ENCODE measurements at places on chromosomes 1 and 21.

GRCh38 chr21:8998946-8999681, 1522.3 kb upstream of the TPTE start:
- DNase-seq = no peak

DNA sequence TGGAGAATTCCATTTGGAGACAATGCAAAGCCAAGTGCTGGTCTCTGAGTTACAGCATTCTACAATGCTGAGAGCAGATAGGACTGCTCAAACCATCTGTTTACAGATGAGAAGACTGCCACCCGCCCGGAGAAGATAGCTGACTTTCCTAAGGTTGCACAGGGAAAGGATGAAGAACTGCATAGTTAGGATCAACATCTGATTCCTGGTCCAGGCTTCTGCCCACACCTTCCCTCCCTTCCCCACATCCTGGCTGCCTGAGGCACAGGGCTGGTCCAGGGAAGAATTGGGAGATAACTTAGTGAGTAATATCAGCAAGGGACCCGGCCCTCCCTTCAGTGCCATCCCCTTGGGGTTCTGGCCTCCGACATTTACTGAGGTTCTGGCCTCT, 2.0 kb downstream of the SERINC2 start:
- no peak for DNase-seq

GRCh38 chr1:162366149-162366548, 10.5 kb downstream of the SPATA46 start:
- no peak for DNase-seq

DNA sequence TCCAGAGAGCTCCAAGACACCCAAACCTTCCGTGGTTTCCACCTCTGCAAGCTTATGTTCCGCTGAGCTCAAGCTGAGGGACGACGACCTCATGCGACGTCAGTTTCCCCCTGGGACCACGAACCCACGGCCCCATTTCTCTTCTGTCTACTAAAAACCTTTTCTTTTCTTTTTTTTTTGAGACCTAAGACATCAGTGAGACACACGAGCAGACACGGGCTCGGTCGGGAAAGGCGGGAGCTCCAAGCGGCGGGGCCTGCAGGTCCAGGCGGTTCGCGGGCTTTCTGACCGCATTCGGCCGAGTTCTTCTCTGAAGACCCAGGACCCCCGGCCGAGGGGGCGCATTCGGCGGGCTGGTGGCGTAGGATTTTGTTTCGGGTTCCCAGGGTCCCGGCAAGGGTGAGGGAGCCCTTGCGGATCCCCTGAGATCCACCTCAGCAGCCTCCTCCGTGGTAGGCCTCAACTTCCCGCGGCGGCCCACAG, 402 bp downstream of the C21orf58 start:
- DNase-seq = no peak

- DNase-seq = no peak
These were observed 269.2 kb downstream of the NEGR1 start for GRCh38 chr1:72013161-72013560.

GRCh38 chr1:51605961-51606723, 10.8 kb upstream of the OSBPL9 start:
- DNase-seq = no peak

DNA sequence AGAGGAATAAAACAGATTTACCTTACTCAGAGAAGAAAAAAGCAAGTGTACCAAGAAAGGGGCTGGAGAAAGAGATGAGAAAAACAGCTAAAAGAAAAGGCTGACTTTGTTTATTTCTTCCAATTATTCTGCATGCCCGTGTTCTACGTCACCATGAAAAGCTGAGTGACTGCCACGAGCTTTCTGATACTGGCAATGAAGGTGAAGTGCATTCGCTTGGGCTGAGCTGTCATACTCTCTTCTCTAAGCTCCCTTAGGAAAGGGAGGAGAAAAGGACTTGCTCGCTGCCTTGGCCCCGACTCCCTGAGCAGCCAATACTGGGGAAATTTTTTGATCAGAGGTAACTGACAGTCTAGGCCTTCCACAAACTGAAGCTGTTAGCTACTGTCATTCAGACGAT, 105.4 kb downstream of the SMYD2 start:
- no peak for DNase-seq

DNA sequence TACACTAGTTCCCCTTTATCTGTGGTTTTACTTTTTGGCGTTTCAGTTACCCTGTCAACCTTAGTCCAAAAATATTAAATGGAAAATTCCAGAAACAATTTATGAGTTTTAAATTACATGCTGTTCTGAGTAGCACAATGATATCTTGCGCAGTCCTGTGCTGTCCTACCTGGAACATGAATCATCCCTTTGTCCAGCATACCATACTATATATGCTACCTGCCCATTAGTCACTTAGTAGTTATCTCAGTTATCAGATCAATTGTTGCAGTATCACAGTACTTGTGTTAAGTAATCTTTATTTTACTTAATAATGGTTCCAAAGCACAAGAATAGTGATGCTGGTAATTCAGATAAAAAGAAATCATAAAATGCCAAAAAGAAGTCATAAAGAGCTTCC, 52.7 kb downstream of the AGBL4 start:
- no peak for DNase-seq

- DNase-seq = peak; percentile 10
These were observed 456 bp upstream of the SMYD2 start for GRCh38 chr1:214280386-214281020.

GRCh38 chr1:117013309-117013858, 11.8 kb downstream of the CD101 start:
- DNase-seq = no peak

GRCh38 chr1:225114354-225114990, 185.0 kb downstream of the DNAH14 start:
- DNase-seq = no peak

GRCh38 chr1:153566414-153567371, 1.0 kb upstream of the S100A2 start:
- DNase-seq = peak; percentile 73

- DNase-seq = no peak
These were observed 14.9 kb upstream of the MACF1 start for GRCh38 chr1:39189592-39190041.

DNA sequence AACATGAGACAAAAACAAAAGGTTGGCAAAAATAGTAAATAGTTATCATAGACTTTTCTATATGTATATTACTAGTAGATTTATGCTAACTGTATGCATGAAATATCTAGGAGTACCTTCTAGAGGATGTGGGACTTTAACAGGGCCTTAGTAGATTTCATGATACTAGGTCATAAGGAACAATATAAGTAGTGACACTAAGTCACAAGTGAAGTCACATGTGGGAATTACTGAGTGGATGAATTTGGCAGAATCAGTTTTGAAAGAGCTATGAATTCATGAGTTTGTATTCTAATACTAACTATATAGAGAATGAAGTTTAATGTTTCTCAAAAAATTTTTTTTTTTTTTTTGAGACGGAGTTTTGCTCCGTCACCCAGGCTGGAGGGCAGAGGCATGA, 53.1 kb upstream of the GPR25 start:
- no peak for DNase-seq

DNA sequence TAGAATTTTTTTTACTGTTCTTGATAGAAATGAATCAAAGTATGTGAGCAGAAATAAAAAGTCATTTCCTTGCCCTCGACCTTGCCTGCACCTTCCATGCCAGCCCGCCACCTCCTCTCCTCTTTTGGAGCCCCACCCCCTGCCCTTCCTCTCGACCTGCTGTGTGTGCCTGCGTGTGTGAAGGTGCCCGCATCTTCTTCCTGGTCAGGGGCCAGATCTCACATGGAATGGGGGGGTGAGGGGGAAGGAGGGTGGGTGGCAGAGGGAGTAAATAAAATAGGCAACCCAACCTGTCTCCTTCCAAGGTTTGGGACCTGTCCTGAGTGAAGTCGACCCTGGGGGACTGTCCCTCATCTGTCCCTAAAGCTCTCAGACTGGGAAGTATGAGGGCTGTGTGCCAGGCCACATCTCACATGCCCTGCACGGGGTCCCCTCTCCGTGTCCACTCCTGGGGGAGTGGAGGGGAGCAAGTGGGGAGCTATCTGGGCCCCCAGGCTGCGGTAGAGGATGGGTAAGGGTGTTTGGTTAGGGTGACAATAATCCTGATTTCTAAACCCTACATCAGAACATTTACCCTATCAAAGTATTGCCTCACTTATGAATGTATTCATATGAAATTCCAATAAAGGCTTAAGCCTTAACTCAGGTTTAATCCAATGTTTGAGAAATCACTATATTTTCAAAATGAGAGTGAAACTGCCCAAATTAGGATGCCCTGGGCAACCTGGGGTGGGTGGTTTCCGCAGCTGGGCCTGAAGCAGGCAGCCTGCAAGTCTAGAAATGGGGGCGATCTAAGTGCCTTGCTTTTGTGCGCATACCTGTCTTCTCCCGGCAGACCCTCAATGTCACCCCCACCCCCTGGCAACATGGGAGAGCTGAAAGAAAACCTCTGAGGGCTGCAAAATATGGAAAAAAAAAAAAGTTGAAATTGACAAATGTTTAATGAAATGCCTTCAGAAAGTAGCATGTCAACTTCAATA, 15.4 kb downstream of the AMPD2 start:
- DNase-seq = no peak

- no peak for DNase-seq
These were observed 51.1 kb downstream of the HSF2BP start for GRCh38 chr21:43608225-43608624.

DNA sequence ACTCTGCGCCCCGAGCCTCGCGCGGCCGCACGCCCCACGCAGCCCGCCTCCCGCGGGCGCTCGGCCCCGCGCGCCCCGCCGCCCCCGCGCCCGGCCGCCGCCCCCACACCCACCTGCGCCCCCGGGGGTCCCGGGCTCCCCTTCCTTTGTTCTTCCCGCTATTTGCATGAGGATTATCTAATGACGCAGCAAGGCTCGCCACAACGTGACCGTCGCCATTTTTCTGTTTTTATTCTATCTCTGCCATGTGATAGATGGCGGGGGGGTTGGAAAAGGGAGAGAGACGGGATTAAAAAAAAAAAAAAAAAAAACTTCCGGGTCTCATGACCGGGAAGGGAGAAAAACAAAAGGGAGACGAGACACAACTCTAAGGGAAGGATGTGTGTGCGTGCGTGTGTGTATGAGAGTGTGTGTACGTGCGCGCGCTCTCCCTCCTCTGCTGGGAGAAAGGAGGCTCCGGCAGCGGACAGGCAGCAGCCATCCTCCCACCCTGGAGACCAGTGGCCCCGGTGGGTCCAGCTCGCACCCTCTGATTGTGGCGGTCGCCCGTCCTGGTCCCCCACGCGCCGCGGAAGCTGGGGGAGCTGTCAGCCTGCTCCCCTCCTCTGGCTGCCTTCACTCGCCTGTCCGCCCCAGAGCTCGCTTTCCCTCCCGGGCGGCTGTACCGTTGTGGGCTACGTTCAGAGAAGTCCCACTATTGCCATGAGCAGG, 80.4 kb upstream of the AK4 start:
- DNase-seq = peak; percentile 28

- no peak for DNase-seq
These were observed 203.2 kb downstream of the SETD4 start for GRCh38 chr21:35857095-35857494.

- no peak for DNase-seq
These were observed 9.8 kb downstream of the GREM2 start for GRCh38 chr1:240602189-240602588.

GRCh38 chr1:89429062-89429461, 65.2 kb downstream of the GBP6 start:
- no peak for DNase-seq

DNA sequence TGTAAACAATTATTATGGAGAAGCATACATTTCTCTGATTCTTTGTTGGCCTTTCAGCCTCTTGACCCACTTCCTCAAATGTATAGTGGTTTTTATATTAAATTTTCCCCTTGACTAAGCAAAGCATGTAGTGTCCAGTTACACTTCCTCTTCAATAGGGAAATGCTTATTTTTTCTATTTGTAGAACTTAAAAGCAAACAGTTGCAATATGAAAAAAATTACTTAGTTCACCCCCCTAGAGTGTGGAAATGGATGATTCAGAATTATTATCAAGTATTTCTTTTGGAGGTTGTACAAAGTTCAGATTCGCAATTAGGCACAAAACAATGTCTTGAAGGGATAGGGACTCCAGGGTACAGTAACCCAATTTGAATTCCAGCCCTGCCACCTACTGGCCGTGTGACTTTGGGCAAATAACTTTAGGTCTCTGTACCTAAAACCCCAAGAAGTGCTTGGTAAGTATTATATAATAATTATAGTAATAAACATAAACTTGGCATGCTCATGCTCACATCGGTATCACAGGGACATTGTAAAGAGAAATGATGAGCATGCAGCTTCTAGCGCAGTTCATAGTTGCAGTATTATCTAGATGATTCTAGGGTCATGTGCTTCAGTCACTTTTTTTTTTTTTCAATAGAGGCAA, 28.6 kb upstream of the IFNGR2 start:
- no peak for DNase-seq

DNA sequence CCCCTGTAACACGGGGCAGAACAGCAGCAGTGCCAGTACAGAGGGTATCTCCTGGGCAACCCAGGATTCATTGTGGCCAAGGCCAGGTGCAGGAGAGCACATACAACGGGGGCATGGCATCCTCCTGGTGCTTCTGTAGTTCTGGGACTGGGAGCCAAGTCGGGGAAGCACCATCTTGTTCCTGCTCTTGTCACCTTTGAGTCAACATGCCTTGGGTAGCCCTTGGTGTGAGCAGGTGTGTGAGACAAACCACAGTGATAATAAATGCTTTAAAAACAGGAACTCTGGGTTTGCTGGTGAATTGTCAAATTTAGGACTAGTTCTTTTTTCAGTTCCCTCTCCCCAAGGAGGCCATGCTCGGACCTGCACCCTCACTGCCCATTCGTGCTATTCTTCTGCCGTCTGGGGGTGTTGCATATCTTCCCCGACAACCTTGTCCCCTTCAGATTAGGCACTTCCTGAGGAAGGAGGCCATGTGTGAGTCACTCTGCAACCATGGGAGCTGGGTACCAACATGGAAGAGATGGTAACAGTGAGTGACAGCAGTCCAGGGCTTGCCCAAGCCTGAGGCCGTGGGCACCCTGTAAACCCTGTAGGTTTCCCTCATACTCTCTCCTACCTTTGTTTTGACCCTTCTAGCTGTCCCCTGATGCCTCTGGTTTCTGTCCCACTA, 150.2 kb downstream of the GRIK3 start:
- no peak for DNase-seq

DNA sequence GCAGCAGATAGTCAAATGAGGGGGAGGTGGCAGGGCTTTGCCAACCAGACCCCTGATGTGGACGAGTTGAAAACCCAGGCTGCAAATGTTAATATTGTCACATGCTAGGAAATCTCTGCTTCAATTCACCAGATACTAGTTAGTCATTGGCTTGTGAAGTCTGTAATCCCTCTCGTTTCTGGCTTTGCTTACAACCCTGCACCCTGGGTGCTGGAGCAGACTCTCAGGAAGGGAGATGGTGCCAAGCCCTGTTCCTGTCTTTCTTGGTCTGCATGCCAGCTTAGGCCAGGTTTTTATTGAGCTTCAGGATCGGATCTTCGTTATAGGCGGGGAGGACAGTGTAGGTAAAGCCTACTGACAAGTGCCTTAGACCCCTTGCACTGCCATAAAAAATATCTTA, 53.3 kb downstream of the MDM4 start:
- no peak for DNase-seq
